ENCODE measurements at places on chromosomes 11 and 22.
A peak's percentile ranks its signal among the peaks of the same experiment; 100 is the strongest.

- peak; percentile 78 for DNase-seq
- no peaks in the 10 kb centered on the region for H3K4me1 ChIP-seq
- no peak overlapping the region for H3K27ac ChIP-seq
- H3K27me3 ChIP-seq = no peaks in the 10 kb centered on the region
These were observed 15.1 kb upstream of the RGL4 start for GRCh38 chr22:23675502-23676415.

DNA sequence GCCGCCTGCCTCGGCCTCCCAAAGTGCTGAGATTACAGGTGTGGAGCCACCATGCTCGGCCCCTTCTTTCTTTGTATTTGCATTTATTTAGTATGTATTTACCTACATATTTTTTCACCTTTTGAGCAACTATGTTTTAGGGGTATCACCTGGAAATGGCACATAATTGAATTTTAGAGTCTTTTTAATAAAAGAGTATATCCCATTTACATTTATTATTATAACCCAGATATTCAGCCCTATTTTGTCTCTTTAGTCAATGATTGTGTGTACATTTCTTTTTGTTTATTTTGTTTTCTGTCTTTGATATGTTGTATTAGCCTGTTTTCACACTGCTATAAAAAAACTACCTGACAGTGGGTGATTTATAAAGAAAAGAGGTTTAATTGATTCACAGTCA, 56.8 kb upstream of the CCND1 start:
- H3K36me3 ChIP-seq = no peaks in the 10 kb centered on the region
- no peak for DNase-seq
- no peak overlapping the region for H3K27ac ChIP-seq
- no peaks in the 10 kb centered on the region for H3K27me3 ChIP-seq
- H3K4me3 ChIP-seq = no peak overlapping the region
- H3K4me1 ChIP-seq = no peaks in the 10 kb centered on the region

GRCh38 chr11:697811-698311, 2.2 kb downstream of the TMEM80 start:
- no peak overlapping the region for H3K4me3 ChIP-seq
- peak overlapping the region; percentile 25 for H3K27ac ChIP-seq

- H3K27ac ChIP-seq = no peak overlapping the region
- peaks cover 2% of the 10 kb centered on the region for H3K4me1 ChIP-seq
- DNase-seq = no peak
- peaks cover 8% of the 10 kb centered on the region for H3K36me3 ChIP-seq
- no peaks in the 10 kb centered on the region for H3K27me3 ChIP-seq
These were observed 15.7 kb downstream of the PLAAT3 start for GRCh38 chr11:63598556-63598955.

DNA sequence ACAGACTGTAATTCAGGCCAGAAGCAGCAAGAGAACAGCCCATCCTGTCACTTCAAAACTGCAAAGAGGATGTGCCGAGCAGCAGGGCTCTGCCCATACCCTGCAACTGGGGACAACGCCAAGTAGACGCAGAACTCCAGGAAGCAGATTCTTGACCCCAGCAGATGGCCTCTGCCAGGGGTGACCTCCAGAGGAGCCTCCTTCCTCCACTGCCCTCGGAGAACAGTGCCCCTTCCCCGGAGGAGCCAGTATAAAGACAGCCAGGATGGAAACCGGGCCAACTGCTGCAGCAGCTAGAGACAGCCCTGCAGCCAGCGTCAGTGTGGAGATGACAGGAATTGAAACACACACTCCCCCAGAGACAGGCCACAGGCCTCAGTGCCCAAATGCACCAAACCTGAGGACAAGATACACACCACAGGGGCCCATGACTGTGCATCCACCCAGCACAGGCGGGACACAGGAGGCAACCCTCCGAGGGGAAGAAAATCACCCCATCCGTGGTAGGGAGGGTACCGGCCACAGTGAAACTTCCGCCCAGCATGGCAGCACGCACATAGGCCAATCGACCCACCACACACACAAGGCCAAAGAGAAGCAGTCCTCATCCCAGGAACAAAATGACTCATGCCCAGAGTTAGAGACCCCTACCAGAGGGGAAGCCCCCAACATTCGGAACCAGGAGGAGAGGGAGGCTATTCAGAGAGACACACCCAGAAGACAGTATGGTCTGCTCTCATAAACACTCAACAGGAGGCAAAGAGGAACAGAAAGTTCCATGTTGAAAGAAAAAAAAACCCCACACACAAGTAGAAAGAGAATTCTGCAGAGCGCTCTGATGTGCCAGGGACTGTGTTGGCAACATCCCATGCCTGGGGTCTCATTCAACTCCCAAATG, 5.6 kb downstream of the AHNAK start:
- H3K4me1 ChIP-seq = peaks cover 61% of the 10 kb centered on the region
- peak overlapping the region; percentile 6 for H3K4me3 ChIP-seq
- peak; percentile 50 for DNase-seq

GRCh38 chr11:87039371-87039770, 1.6 kb downstream of the TMEM135 start:
- H3K36me3 ChIP-seq = no peaks in the 10 kb centered on the region
- no peak for DNase-seq
- no peak overlapping the region for H3K27ac ChIP-seq
- peak overlapping the region; percentile 79 for H3K4me3 ChIP-seq
- H3K4me1 ChIP-seq = peaks cover 12% of the 10 kb centered on the region

DNA sequence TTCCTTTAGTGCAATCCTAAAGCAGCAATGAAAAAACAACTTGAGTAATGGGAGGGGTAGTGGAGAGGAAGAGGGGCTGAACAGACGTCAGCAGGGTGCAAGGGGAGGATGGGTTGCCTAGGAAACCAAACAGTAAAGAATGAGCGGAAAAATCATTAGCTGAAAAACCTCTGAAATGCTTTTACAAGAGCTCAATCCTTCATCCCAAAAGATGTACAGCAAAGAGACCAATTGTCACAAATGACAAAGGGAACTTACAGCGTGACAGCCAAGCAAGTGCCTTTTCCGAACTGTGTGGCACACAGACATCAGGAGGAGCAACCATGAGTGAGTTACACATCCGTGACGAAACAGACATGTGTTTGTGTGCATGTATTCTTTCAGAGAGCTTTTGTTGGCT, 104.6 kb downstream of the SIK3 start:
- no peaks in the 10 kb centered on the region for H3K27me3 ChIP-seq
- H3K36me3 ChIP-seq = no peaks in the 10 kb centered on the region
- DNase-seq = peak; percentile 82
- H3K4me1 ChIP-seq = peaks cover 9% of the 10 kb centered on the region
- H3K27ac ChIP-seq = no peak overlapping the region

DNA sequence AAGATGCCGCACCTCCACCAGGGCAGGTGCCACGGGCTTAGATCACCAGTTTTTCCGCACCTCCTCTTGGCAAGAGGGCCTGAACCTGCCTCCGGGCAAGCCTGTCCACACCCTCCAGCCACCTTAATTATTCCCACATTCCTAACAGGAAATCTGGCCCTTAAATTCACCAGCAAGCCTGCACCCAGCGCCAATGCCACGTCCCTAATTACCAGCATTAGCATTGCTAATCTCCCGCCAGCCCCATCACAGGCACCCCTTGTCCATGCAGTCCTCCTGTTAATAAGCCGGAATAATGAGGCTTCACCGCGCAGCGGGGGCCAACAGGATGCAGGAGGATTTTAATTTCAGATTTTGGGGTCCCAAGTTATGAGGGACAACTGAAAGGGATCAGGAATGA, 69.7 kb downstream of the PHF21B start:
- no peaks in the 10 kb centered on the region for H3K27me3 ChIP-seq
- no peak overlapping the region for H3K27ac ChIP-seq
- DNase-seq = no peak
- H3K36me3 ChIP-seq = no peaks in the 10 kb centered on the region

GRCh38 chr11:132050577-132051165, 680.3 kb downstream of the NTM start:
- no peak for DNase-seq
- H3K27ac ChIP-seq = no peak overlapping the region
- no peak overlapping the region for H3K4me3 ChIP-seq
- H3K4me1 ChIP-seq = no peaks in the 10 kb centered on the region

- H3K4me1 ChIP-seq = no peaks in the 10 kb centered on the region
- no peak overlapping the region for H3K27ac ChIP-seq
- DNase-seq = no peak
- no peak overlapping the region for H3K4me3 ChIP-seq
- no peaks in the 10 kb centered on the region for H3K36me3 ChIP-seq
These were observed 22.7 kb downstream of the CELSR1 start for GRCh38 chr22:46514592-46515207.

DNA sequence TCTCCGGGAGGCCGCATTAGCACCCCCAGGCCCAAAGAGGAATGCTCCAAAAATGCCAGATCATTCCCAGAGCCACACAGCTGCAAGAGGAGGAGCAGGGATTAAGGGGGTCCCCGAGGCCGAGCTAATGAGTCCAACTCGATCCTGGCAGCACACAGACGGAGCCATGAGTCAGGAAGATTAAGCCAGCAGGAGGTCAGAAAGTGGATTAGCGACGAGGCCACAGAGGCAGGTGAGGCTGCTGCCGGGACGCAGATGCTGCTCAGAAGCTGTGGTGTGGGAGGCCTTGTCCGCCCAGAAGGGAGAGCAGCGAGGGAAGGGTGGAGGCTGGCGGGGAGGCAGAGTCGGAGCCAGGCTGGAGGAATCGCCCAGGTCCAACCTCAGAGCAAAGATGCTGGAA, 120.5 kb downstream of the SHANK2 start:
- no peaks in the 10 kb centered on the region for H3K4me1 ChIP-seq
- H3K27me3 ChIP-seq = no peaks in the 10 kb centered on the region
- H3K36me3 ChIP-seq = no peaks in the 10 kb centered on the region
- no peak for DNase-seq
- H3K27ac ChIP-seq = no peak overlapping the region

DNA sequence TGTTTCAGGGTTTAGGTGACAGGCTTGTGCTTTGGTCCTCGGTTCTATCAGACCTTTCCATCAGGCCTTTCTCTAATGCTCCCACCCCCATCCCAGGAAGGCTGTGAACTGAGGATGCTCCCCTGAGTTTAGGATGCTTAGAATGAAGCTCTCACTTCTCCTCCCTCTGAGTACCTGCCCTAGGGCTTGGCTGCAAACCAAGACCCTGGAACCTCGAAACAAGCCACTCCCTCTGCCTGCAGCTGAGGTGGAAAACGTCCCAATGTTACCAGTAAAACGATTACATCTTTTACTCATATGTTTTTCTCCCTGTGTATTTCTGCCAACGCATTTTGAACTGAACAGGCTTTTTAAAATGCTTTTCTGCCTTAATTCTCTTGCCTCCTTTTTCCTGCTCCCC, 54.5 kb upstream of the BMAL1 start:
- no peak overlapping the region for H3K4me3 ChIP-seq
- no peaks in the 10 kb centered on the region for H3K27me3 ChIP-seq
- H3K27ac ChIP-seq = no peak overlapping the region
- no peaks in the 10 kb centered on the region for H3K4me1 ChIP-seq

- H3K4me3 ChIP-seq = no peak overlapping the region
- no peaks in the 10 kb centered on the region for H3K36me3 ChIP-seq
- H3K27ac ChIP-seq = no peak overlapping the region
These were observed 31.2 kb downstream of the ARHGAP8 start for GRCh38 chr22:44783581-44783980.

- no peak for DNase-seq
- no peaks in the 10 kb centered on the region for H3K36me3 ChIP-seq
- H3K27me3 ChIP-seq = no peaks in the 10 kb centered on the region
These were observed 67.0 kb downstream of the OR5AK2 start for GRCh38 chr11:57055744-57056143.

DNA sequence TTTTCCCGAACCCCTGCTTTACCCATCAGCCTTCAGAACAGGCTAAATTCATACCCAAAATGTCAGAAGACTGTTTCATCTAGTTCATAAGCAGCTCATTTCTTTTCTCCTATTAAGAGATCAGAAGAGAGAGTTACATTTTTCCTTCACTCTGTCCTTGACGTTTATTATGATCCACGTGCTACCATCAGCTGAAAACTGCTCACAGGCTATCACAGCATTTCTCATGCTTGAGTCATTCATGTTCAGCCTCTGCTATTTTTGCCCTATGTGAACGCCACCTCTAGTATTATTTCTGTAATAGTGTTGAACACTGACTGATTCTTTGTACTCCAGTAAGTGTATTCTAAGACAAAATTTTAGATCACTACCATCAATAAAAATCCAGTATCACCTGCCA, 51.9 kb downstream of the SLC1A2 start:
- H3K27ac ChIP-seq = no peak overlapping the region
- H3K4me3 ChIP-seq = no peak overlapping the region
- H3K27me3 ChIP-seq = no peaks in the 10 kb centered on the region
- no peaks in the 10 kb centered on the region for H3K36me3 ChIP-seq
- no peak for DNase-seq
- no peaks in the 10 kb centered on the region for H3K4me1 ChIP-seq

GRCh38 chr11:96332126-96332771, 10.7 kb downstream of the MAML2 start:
- no peaks in the 10 kb centered on the region for H3K36me3 ChIP-seq
- no peaks in the 10 kb centered on the region for H3K27me3 ChIP-seq
